ENCODE measurements at places on chromosomes 2 and 18.

DNA sequence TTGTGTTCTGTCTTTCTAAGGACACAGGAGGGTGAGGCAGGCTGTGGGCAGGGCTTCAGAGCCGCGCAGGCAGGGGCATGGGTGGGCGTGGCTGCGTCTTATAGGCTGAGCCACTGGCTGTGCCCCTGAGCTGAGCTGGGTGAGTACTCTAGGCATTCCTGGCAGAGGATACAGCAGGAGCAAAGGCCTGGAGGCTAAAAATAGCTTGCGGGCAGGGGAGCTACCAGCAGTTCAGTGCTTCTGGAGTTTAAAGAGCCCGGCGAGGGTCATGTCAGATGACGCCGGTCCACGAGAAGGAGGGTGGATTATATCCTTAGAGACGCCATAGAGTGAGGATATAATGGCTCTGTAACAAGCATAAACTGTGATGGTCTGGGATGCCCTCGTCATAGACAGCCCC, 31.5 kb upstream of the PDIA6 start:
- DNase-seq, result no peak

- no peak for DNase-seq
Observed at GRCh38 chr2:172647439-172647838, 88.2 kb upstream of the RAPGEF4 start.

DNA sequence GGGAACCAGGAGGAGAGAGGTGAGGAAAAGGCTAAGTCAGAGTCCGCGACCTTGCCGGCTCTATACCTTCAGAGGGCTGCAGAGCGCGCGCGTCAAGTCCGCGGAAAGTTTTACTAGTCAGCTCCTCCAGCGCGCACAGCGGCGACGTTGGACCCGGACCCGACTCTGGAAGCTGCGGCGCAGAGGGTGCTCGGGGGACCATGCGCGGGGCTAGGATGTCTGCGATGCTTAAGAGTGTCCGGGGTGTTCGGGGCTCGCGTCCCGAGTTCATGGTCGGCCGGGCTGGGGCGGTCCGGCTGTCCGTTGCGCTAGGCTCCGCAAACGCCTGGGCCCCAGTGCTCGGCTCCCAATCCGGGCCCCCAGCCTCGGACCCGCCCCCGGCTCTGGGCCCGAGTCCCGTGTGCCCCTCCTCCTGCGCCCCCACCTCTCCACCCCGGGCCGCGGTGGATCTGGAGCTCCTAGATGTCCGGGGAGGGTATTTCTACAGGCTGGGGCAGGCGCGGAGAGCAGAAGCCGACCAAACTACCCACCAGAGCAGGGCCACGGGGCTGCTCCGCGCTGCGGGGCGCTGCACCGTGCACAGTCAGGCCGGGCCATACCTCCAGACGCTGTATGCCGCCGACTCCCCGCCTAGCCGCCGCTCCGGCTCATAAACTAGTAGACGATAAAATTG, at the start of gene LBX2:
LBX2 (minus strand) TSS at position 337 of the 673 bp plus-strand sequence; CDS start at position 271, 66 bp downstream.
- no peak for DNase-seq

GRCh38 chr18:36522509-36522908, 225.0 kb downstream of the FHOD3 start:
- no peak for DNase-seq

DNA sequence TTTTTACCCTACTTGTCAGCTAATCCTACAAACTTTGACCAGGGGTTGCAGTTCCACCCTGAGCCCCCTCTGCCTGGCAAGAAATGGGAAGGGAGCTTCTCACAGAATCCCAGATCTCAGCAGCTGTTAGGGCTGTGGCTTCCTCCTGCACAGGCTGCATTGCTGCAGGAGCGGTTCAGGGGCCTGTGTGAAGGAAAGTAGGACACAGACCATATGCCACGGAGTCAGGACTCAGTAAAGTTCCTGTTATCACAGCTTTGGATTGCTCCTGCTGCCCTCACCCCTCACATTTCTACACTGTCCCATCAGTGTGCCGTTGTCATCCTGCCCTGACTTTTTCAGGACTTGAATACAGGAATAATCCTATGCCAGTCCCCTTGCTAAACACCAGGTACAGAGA, 62.8 kb upstream of the SP3 start:
- no peak for DNase-seq

GRCh38 chr2:3986530-3987258, 283.3 kb downstream of the DCDC2C start:
- DNase-seq, result no peak

- DNase-seq, result no peak
Observed at GRCh38 chr2:207926989-207927300, 98.4 kb downstream of the PLEKHM3 start.

DNA sequence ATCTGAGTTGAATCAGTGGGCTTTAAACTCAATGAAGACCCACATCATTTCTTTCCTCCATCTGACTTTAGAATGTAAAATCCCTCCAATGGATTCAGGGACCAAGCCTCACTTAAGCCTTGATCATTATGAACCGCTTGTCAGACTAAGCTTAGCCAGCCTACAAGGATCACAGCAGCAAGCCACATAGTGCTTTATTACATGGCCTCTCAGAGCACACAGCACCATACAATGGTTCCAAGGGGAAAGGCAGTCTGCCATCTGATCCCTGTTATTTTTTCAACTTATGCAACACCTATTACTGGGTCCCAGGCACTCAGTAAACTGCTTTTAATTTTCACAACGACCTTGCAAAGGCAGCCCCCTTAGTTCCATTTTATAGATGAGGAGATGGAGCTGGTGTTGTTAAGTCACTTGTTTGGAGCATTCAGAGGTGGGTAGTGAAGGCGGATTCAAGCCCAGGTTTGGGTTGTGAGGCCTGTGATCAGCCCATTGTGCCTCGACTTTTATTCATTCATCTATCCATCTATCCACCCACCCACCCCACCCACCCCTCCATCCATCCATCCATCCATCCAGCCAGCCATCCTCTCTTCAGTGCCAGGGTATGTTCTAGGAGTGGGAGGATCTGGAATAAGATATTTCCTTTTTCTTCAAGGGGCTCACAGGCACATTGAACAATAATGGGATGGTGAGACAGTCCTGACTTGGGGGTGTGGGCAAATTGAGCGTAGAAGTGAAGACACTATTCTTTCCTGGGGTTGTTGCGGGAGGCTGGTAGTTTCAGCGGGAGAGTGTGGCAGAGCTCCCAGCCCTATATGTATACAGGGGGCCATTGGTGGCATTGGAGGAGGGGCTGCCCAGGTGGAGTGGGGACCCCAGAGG, 141.2 kb downstream of the MYCN start:
- DNase-seq, result no peak

GRCh38 chr18:34709750-34710441, at the start of gene DTNA:
DTNA (plus strand) TSS chr18:34710298; CDS start chr18:34755977, 45,679 bp downstream.
- DNase-seq, result no peak

DNA sequence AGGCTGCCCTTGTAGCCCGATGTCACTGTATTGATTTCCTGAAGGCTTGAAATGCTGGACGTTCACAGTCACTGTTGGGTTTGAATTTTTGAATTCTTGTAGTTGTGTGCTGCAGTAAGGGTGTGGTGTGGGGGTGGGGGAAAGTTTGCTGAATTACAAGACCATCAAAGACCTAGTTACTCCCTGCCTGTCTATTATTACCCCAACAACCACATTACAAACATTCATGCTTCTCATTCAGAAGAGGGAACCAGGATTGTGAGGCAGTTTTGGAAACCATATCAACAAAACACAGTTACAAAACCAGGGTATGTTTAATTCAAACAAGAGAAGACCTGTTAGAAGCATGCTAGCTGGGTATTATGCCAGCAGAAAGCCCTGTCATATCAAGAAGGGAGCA, 85.8 kb downstream of the CLHC1 start:
- no peak for DNase-seq

GRCh38 chr18:47870605-47871004, 59.9 kb downstream of the SMAD2 start:
- no peak for DNase-seq

- DNase-seq, result no peak
Observed at GRCh38 chr2:158815166-158815565, 20.0 kb downstream of the DAPL1 start.

- DNase-seq, result no peak
Observed at GRCh38 chr18:8176109-8176508, 433.1 kb upstream of the RAB12 start.

- no peak for DNase-seq
Observed at GRCh38 chr18:39946623-39947061, 2008.4 kb upstream of the PIK3C3 start.

- no peak for DNase-seq
Observed at GRCh38 chr18:51007790-51008139, 22.2 kb upstream of the SMAD4 start.

- no peak for DNase-seq
Observed at GRCh38 chr2:215536510-215536909, 100.6 kb upstream of the FN1 start.

Measured in HL-60 (cell line).